ENCODE measurements at places on chromosomes 7 and 10. TPM values are rescaled to one million over a fixed set of nuclear protein-coding genes. Genes with fewer than 3 reads are reported as not detected.
A peak's percentile ranks its signal among the peaks of the same experiment; 100 is the strongest.

GRCh38 chr10:69567920-69568319 is 5.3 kb downstream of the NEUROG3 start:
- DNase-seq, result peak; percentile 97

DNA sequence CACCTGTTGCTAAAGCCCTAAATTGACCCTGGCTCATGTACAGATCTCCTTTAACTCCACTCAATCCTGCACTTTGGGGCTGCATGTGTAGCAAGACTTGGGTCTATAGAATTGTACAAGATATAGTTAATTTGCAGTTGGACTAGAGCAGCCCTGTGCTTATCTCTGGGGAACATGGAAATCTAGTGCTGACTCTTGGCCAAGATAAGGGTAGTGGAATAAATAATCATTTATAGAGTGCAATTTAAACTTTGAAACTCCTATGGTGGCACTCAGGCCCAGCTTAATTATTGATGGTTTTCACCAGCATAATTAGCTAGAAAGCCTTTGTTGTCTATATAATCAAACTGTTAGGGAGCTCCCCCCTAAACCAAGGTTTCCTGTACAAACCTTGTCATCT is 39.2 kb upstream of the MBL2 start:
- DNase-seq, result no peak

DNA sequence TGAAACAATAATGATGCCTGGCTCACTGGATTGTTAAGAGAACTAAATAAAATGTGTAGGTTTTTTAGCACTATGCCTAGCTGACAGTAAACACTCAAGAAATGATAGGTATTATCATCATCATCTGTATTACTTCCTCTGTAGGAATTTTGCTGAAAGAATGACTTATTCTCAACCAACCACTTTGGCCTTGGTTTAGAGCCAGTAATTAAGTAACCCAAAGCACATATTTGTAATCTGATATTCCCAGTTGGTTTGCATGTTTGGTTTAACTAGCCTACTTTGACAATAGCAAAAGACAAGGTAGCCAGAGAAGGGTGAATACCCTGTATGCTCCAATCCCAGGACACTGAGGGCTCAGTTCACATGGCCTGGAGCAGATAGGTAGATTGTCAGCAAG is 34.4 kb downstream of the BCAP29 start:
- DNase-seq, result no peak

DNA sequence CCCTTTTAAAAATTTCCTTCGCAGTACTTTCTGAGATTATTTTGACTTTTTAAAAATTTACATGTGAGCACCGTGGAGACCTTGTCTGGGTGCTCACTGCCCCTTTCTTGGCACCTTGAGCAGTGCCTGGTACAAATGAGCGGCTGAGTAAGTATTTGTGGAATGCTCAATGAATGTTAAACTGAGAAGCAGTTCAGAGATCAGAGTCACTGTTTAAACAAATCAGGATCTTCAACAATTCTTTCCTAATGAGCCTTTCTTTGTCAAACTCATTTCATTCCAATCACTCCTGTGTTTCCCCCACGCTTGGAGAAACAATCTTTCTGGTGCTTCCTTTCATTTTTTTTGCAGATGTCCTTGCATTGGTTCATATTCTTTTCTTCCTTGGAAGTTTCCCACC is 611.3 kb upstream of the GALNT17 start:
- DNase-seq, result no peak

DNA sequence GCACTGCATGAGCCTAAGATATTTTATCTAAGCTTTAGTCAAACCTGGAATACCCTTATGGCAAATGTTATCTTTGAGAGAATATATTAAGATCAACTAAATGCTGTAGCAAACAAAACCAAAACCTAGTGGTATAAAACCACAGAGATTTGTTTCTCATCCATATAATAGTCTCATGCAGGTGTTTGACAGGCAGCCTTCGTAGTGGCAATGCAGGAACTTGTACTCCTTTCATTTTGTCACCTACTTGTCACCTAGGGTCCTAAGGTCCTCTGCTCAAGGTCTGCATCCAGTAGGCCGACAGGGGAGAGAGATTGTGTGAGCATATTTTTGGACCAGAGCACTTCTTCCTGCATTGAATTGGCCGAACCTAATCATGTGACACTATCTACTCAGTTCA is 352.6 kb downstream of the GPR37 start:
- DNase-seq, result no peak

- DNase-seq, result peak; percentile 81
These were observed 455 bp downstream of the CUL2 start for GRCh38 chr10:35089611-35090161.

DNA sequence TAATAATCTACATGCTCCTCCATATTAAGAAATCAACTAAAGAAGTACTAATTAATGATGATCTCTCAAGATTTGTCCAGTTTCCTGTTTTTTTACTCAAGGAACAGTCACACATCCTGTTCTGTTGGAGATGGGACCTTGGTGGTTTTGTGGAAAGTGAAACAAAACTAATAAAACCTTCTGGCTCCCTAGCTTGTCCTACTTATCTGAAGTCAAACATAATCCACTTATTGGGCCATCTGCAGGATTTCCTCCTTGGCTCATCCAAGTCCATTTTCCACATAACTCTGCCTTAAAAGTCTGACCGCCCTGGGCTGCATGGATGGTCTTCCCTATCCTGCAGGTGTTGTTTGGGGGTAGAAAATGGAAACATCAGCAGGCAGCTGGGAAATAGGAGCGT is 39.4 kb upstream of the TARP start:
- no peak for DNase-seq

DNA sequence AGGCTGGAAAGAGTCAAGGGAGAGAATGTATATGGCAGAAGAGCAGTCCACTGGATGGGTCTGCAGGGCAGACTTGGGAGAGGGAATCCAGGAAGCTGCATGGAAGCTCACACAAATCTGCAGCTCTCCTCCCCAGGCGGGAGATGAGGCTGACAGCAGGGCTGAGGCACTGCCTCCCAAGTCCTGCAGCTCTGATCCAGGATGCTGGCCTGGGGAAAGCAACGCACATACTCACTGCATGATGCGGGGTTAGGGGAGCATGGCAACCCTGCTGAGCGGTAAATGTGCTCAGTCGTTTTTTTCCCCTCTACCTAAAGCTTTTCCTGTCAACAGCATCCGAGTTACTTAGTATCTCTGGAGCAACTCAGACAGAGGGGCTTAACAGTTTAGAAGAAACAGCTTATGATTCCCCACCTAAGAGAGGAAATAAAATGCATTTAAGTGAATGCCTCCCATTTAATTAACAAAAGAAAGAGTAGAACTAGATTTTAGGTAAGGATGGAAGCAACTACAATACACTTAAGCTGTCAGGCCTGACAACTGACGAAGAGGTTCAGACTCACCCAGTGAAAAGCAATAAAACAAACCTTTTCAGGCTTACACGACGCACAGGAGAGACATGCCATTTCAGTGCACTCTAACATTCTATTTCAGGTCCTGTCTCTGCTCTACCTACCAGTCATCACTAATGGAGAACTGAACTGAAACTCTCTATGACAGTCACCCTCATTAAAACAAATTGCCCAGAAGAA is 37.0 kb downstream of the CHCHD3 start:
- DNase-seq, result no peak

NKX2-3 gene
- total RNA-seq, result not detected

PNLIPRP2 gene
- not detected for total RNA-seq

ZNF511 gene
- total RNA-seq, result 20.9 TPM

ELFN1 gene
- 12.7 TPM for total RNA-seq

CDHR3 gene
- 6.5 TPM for total RNA-seq

HEPACAM2 gene
- under 0.01 TPM for total RNA-seq

CRHR2 gene
- not detected for total RNA-seq

ANKRD2 gene
- total RNA-seq, result 0.72 TPM

SLC26A3 gene
- not detected for total RNA-seq

Measured in osteoblast (primary cell).